ENCODE measurements at places on chromosomes 4 and X.

DNA sequence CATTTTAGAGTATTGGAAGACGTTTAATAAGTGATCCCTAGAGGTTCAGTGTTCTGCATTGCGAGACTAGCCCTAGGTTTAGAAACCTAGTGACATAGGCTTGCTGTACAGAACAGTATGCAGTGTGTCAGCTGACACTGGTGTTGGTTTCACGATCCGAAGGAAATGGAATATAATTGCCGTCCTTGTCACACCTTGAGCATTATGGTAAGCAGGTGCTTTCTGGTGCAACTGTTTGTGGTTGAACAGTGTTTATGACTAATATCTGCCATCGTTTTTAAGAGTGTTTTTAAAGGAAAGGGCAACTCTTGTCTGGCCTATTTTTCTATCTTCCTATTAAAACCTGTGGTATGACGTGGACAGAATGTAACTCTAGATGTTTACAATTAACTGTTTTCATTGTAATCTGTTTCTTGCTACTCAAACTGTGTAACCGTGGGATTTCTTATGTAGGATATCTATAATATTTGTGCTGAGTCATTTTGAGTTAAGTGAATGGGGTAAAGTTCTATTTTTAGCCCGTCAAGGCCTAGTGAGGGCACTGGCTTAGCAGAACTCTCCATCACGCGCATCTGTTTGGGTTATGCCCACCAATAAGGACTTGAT is 53.8 kb upstream of the TBC1D14 start:
- DNase-seq: no peak

GRCh38 chr4:39341075-39341725 is 25.0 kb downstream of the RFC1 start:
- DNase-seq: no peak

DNA sequence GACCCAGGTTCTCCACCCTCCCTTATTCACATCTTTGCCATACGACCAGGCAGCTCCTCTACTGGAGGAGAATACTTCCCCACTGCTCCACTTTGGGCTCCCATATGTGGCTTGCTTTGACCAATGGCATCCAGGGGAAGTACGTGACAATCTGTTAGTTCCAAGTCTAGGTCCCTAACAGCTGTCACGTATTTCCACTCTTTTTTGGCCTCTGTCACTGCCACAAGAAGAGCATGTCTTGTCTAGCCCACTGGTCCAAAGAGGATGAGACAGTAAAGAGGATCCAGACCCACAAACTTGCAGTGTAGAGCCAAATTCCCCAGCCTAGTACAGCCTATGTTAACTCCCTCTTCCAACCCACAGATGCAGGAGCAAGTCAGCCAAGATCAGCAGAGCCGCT is 49.7 kb upstream of the GATB start:
- no peak for DNase-seq

DNA sequence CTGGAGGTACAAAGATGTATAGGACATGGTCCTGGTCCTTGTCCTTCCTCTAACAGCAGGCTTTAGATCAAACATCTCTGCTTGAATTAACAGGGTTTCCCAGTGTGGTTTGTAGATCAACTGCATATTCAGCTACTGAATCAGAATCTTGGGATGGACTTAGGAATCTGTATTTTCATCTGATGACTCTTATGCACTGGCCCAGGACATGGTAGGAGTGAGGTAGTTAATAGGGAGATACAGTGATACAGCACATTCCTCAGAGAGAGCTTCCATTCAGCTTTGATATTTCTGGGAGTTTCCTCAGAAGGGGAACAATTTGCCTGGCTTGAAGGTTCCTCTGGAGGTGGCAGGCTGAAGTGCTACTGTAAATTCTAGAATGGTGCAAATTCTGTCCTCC is 203.1 kb downstream of the LARP7 start:
- DNase-seq: no peak

DNA sequence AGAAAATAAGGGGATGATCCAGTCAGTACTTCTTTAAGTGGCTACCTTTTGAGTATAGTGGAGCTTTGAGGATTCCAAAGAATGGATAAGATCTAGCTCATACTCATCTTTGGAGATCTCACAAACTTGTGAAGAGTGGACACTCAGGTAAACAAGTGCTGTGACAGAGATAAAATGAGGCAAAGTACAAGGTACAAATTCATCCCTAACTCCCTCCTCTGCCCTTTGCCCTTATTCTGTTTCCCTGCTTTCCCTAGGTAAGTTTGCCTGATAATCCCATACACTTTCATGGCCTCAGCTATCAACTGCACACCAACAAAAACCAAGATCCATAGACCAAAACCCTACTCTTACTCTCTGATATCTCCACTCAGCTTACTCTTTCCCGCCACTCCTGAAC is 16.4 kb upstream of the CPEB2 start:
- no peak for DNase-seq

DNA sequence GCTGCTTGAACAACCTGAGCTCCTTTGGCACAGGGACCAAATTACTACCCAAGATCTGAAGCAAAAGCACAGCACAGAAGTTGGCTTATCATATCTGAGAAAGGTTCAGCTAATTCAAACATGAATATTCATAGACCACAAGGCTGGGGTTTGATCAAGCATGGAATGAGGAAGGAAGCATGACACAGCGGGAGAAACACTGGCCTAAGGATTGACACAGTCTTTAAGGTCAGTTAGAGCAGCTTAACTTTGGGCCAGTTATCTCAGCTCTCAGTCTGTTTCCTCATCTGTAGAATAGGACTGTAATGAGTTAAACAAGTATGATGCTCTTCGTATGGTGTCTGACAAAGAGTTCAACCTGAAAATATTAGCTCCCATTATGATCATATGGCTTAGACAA is 88.5 kb upstream of the CBR4 start:
- no peak for DNase-seq

GRCh38 chrX:18424482-18425198 is 768 bp upstream of the CDKL5 start:
- no peak for DNase-seq

DNA sequence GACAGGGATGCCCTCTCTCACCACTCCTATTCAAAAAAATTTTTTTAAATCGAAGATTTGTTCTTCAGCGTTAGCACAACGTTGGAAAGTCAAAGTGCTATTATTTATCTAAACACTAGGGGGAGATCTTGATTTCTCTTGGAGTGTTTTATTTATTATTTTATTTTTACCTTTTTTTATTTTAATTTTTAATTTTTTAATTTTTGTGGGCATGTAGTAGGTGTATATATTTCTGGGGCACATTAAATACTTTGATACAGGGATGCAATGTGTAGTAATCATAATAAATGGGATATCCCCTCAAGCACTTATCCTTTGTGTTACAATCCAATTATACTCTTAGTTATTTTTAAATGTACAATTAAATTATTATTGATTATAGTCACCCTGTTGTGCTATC is 37.4 kb upstream of the SLC10A4 start:
- DNase-seq: no peak

GRCh38 chr4:19520939-19521520 is 730.7 kb upstream of the SLIT2 start:
- DNase-seq: no peak

GRCh38 chr4:164383358-164384220 is 370.3 kb upstream of the SMIM31 start:
- no peak for DNase-seq

- DNase-seq: no peak
Observed at GRCh38 chrX:74383611-74384010, 37.7 kb upstream of the SLC16A2 start.

DNA sequence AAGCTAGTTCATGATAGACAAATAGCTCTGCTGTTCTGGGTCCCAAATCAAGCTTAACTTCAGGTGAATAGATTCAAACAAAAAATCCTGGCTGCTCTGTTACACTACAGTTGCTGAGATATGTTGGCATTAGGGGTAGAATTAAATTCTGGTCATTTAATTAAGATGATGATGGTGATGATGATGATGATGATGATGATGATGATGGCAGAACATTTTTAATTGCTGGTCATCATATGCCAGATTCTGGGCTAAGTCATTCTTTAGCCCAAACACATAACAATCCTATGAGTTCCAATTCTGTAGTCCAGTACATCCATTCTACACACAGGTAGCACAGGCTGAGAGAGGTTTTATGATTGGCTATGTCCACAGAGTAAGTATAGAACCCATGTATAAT is 741.5 kb downstream of the STIM2 start:
- DNase-seq: no peak

GRCh38 chr4:90536408-90536807 is 409.2 kb downstream of the CCSER1 start:
- no peak for DNase-seq

- DNase-seq: no peak
Observed at GRCh38 chr4:151912632-151913031, 151.8 kb upstream of the GATB start.

- no peak for DNase-seq
Observed at GRCh38 chr4:142539796-142540482, 306.2 kb downstream of the INPP4B start.

GRCh38 chrX:145213504-145213903 is 33.8 kb upstream of the SPANXN1 start:
- no peak for DNase-seq

- DNase-seq: no peak
Observed at GRCh38 chr4:112253382-112254000, 21.9 kb downstream of the AP1AR start.

GRCh38 chr4:89434364-89434988 is 126.9 kb upstream of the GPRIN3 start:
- no peak for DNase-seq

GRCh38 chrX:129690435-129690834 is 35.7 kb upstream of the APLN start:
- DNase-seq: no peak

- DNase-seq: no peak
Observed at GRCh38 chr4:138706201-138706600, 309.4 kb upstream of the NOCT start.

DNA sequence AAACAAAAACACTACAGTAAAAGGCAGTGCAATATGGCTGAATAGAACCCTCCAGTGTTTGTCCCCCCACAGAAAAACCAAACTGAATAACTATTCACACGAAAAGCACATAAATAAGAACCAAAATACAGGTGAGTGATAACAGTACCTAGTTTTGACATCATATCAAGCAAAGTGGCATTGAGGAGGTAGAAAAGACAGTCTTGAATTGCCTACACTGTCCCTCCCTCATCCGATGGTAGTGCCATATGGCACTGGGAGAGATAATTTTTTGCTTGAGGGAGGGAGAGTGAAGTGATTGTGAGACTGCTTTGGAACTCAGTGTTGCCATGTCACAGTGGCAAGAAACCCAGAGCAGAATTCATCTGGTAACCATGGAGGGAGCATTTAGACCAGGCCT is 99.2 kb downstream of the GPR174 start:
- no peak for DNase-seq

DNA sequence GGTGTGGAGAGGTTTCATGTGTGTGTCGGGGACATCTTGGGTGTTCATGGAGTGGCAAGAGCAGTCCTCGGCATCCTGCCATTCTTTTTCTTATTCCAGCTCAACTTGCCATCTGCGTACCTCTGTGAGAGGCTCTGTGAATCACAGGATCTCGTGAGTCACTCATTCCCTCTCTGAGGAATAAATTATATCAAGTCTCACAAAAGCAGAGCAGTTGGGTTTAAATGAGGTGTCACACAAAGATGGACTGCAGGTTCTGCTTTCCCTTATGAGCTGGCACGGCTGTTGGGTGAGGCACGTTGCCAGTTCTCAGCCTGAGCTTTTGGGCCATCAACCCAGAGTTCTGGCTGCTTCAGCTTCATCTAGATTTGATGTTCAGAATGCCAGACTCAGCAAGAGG is 6.8 kb upstream of the OCIAD2 start:
- DNase-seq: no peak

DNA sequence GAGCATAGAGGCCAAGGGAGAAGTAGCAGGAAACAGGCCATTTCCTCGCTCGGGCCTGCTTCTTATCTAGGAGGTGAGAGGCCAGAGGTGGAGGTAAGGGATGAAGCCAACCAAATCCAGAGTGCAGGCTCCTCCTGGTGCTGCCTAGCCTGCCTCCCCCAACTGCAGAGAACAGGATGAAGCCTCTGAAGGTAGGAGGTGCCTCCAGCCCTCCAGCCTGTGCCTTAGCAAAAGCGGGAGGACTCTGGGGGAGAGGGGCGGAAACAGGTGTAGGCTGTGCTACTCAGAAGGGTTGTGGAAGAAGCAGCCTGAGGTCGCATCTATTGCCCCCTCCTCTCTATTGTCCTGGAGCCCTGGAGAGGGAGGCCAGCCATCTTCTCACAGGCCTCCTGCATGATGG is 2.9 kb upstream of the MTM1 start:
- DNase-seq: no peak

- DNase-seq: no peak
Observed at GRCh38 chr4:53023677-53024299, 161.7 kb downstream of the RASL11B start.

- no peak for DNase-seq
Observed at GRCh38 chr4:152072906-152073305, 312.1 kb upstream of the GATB start.

- no peak for DNase-seq
Observed at GRCh38 chrX:106613277-106613676, 1.5 kb downstream of the RADX start.

GRCh38 chr4:114302472-114302871 is 296.1 kb upstream of the UGT8 start:
- no peak for DNase-seq
